Astrocyte of the spinal cord (primary cell): ENCODE measurements at places on chromosomes 16 and 17.
A peak's percentile ranks its signal among the peaks of the same experiment; 100 is the strongest.

DNA sequence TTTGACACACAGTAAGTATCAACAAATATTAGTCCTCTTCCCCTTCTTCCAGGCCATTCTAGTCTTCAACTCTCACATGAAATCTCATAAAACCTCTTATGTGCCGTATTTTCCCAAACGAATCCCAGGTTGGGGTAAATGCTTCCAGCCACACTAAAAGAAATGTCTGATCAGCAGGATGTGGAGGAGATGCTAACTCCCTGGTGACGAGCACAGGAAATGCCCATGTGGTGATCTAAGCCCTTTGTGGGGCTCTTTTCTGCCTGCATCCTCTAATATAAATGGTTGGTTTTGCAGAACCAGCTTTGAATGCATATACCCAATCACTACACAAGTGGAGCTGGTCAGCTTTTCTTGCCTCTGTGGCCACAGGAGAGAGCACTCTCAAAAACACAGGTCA is 498.2 kb upstream of the ERCC4 start:
- peak; percentile 12 for DNase-seq

DNA sequence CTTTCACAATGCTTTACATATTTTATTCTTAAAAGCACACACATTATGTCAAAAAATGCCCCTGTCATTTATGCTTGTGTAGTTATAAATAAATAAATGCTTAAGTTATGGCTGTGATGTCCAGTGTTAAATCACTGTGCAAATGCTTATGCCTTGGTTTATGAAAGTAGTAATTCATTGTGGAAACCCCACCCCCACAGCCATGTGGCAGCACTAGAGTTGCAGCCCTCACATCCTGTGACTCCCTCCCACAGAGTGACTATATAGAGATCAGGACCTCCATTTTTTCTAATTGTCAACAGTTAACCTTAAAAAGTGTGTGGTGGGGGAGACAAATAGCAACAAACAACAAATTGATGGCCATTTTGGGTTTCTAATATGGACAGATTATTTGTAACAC is 2.4 kb downstream of the SKAP1 start:
- no peak for DNase-seq

DNA sequence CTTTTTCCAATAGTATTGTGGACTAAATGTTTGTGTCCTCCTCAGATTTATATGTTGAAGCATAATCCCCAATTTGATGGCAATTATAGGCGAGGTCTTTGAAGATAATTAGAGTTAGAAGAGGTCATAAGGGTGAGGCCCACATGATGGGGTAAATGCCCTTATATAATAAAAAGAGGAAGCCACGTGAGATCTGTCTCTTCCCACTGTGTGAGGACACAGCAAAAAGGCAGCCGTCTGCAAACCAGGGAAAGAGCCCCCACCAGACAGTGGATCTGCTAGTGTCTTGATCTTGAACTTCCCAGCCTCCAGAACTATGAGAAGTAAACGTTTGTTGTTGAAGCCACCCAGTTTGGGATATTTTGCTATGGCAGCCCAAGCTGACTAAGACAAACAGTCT is 76.0 kb downstream of the LYRM1 start:
- DNase-seq = no peak

GRCh38 chr16:86048221-86048620 is 149.3 kb downstream of the IRF8 start:
- DNase-seq = no peak
